ENCODE measurements at places on chromosomes 5 and 9.

DNA sequence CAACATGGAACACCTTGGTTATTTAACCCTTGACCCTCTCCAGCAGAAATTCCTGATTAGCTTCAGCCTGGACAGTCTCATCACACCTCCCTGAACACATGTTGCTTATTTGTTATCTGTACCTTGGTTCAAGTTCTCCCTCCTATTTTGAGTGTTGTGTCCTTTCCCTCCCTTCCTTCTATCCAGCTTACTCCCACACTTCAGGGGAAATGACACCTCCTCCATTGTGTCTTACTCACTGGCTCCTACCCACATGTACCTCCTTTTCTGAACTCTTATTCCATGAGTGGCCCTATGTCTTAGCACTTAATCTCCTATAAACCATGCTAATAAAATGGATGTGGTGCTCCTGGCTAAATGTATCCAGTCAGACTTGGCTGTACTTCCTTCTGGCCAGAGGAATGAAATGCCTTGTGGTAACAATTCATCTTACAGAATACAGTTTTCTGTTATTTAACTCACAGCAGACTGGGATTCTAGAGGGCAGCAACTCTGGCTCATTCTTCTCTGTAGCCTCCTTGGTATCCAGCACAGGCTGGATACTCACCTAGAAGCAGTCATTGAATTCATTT lies 11.2 kb downstream of the LIX1 start:
- DNase-seq, result no peak

DNA sequence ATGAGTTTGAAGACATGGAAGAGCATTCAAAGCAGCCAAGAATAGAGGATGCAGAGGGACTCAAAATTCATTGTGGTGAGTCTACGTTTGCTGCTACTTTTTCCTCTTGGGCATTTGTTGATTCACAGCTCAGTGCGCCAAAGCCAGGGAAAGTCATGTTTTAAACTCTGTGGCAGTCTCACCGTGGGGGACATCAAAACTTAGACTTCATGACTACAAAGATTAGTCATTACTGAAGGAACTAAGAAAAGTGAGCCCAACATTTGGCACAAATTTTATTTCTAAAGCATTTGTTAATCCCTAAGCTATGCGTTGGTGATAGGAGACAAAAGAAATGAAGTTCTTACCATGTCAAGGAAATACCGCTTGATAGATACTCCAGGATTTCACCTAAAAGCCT lies 73.7 kb upstream of the MTAP start:
- no peak for DNase-seq

DNA sequence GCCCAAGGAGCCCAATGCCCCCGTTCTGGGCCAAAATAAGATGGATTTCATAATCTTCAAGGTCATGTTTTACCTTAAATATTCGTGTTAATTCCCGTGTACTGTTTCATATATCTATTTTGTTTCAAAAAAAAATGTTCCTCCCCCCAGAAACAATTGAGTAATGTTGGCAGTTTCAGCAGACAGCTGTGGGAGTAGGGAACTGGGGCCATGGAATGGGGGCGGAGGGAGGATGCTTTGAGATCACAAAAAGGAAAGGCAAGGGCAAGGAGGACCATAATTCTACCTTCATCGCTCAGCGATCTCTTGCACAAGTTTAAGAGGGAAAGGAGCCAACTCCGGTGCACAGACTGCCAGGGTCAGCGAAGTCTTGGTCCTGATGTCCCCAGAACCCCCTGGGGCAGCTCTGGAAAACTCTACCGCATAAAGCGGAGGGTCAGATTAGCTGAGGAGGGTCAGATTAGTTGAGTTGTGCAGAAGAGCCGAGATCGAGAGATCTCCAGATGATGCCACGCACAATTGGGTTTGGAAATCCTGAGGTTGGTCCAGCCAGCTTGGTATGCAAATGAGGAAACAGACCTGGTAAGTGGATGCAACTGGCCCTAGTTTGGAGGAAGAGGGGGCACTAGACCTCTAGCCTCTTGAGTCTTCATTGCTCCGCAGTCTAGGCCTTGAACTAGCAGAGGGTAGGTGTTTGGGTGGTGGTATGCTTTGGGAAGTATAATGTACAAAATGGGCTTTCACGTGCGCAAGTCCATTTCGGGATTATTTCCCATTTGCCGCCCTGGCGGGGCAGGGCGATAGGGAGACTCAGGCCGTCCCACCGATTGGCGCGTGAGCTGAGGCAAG lies 24.0 kb downstream of the CDKN2A start:
- DNase-seq, result no peak

GRCh38 chr5:126851501-126852011 lies 74.6 kb downstream of the LMNB1 start:
- DNase-seq, result no peak

DNA sequence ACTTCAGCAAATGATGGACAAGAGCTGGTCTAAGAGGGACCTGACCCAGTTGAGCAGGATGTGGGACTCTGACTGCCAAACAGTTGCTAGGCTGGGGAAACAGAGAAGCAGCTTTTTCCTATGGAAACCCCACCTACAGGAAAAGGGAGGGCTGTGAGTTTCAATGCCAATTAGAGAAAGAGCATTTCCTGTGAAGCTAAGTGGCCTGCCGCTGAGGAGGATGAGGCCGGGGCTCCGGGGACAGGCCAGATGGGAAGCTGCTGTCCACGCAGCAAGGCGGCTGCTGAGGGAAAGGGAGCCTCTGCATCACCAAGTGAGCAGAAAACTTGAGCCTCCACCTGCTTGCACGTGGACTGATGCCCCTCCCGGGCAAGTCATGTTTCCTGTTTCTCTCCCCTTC lies at the start of gene PCDH12:
Gene PCDH12 (minus strand): TSS at position 90 of the 400 bp plus-strand sequence. CDS start 351 bp downstream, outside the sequence.
- DNase-seq, result no peak

GRCh38 chr5:79488775-79489174 lies 25.2 kb downstream of the HOMER1 start:
- DNase-seq, result no peak

DNA sequence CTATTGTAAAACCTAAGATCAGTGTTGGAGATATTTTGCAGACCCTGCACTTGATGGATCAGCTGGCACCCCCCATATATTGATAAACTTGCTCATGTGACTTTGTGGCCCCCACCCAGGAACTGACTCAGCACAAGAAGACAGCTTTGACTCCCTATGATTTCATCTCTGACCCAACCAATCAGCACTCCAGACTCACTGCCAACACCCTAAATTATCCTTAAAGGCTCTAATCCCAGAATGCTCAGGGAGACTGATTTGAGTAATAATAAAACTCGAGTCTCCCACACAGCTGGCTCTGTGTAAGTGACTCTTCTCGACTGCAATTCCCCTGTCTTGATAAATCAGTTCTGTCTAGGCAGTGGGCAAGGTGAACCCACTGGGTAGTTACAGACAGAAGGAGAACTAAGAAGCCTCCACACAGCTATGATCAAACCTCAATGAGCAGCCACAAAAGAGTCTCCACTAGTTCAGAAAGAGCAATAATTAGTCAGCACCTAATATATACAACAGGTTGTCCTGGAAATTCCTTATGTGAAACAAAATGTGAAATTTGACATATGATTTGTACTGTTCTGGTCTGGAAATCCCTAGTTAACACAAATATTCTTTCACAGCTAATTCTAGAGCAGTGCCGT lies 52.2 kb downstream of the ACTL7B start:
- DNase-seq, result no peak

- no peak for DNase-seq
These were observed 1048.4 kb downstream of the MAT2B start for GRCh38 chr5:164553851-164554250.

DNA sequence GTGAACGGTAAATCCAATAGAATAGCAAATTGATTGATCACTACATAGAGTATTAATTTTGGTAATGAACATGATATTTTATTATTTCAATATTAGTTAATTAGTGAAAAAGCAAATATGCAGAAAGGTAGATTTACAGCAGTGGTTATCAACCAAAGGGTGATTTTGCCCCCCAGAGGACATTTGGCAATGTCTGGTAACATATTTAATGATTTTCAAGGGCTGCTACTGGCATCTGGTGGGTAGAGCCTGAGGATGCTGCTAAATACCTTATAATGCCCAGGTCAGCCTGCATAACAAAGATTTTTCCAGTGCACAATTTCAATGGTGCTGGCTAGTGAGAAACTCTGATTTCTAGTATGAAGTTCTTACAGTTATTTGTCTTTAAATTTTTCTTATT lies 1313.7 kb downstream of the PTPRD start:
- DNase-seq, result no peak

- DNase-seq, result no peak
These were observed 74.7 kb downstream of the PTTG1 start for GRCh38 chr5:160496334-160496733.

- DNase-seq, result no peak
These were observed 51.1 kb upstream of the ORM1 start for GRCh38 chr9:114271556-114272510.

- no peak for DNase-seq
These were observed 237.3 kb downstream of the DRD1 start for GRCh38 chr5:175206669-175207068.

DNA sequence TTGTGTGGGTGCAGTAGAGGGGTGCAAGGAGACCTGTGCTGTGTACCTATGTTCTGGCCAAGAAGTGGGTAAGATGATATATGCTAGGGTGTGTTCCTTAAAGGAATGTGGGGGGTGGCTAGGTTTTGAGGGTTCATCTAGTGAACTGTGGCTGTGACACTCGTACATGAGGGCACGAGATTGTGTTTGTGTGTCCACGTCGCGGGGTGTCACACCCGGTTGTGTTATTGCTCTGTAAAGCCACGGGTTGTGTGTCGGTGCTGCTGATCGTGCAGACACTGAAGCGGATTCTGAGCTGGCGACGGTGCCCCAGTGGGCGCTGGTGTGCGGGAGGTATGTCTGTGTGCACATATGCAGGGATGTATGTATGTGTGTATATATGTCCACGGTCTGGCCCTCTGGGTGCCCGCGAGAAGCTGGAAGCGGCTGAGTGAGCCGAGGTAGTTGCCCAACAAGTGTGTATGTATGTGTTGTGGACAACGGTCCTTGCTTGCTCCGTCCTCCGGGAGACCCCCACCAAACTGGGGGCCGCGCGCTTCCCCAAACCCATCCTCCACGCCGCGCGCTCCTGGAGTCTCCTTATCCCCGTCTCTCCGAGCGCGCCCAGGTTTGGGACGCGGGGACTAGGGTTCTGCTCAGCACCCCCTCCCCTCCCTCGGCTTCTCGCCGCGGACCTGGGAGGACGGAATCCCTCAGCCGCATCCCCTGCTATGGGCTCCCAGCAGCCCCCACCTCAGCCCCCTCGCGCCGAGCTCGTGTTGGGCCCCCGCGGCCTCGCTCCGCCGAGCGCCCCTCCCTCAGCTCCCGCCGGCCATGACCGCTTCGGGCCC lies 639 bp downstream of the PCDH1 start:
- DNase-seq, result no peak
